ENCODE measurements at places on chromosomes 12 and 14. TPM values are rescaled to one million over a fixed set of nuclear protein-coding genes. Genes with fewer than 3 reads are reported as not detected.

Gene NANOG
- not detected for total RNA-seq

Gene HAL
- 0.25 TPM for total RNA-seq

Gene CLEC7A
- not detected for total RNA-seq

Gene PLEKHG7
- total RNA-seq = not detected

DNA sequence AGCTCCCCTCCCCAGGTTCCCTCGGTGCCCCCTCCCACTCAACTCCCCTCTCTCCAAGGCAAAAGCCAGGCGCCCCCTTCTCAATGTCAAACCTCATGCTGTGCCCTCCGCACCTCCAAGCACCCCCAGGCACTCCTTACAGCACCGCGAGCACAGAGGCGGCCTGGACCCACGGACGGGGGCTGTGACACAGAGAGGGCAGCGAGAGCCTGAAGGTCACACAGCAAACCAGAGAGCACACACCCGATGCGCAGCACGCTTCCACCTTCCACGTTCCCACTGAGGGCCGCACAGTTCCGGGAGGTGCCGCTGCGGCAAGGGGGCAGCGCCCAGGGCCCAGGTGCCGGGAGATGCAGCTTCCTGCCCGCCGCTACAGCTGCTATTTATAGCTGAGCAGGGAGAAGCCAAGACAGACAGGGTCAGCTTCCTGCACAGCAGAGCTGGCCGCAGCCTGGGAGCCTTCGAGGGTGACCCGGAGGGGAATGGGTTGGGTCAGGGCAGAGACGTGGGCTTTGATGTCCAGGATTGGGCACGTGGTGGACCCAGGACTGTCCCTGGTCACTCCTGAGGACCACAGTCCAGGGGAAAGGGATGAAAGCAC is 12.9 kb downstream of the NCOR2 start:
- peaks cover 2% of the 10 kb centered on the region for H3K36me3 ChIP-seq
- H3K27me3 ChIP-seq = no peaks in the 10 kb centered on the region
- H3K4me3 ChIP-seq = no peak overlapping the region
- peaks cover 72% of the 10 kb centered on the region for H3K4me1 ChIP-seq
- no peak overlapping the region for H3K27ac ChIP-seq

- peaks cover 69% of the 10 kb centered on the region for H3K27me3 ChIP-seq
- DNase-seq = no peak
- H3K27ac ChIP-seq = no peak overlapping the region
- H3K4me1 ChIP-seq = peaks cover 6% of the 10 kb centered on the region
Measured at GRCh38 chr14:76134231-76134630, 17.5 kb upstream of the GPATCH2L start.

GRCh38 chr12:128015276-128015675 is 251.7 kb upstream of the TMEM132C start:
- no peaks in the 10 kb centered on the region for H3K4me1 ChIP-seq
- H3K27me3 ChIP-seq = no peaks in the 10 kb centered on the region
- no peak for DNase-seq
- H3K4me3 ChIP-seq = no peak overlapping the region
- H3K36me3 ChIP-seq = no peaks in the 10 kb centered on the region

DNA sequence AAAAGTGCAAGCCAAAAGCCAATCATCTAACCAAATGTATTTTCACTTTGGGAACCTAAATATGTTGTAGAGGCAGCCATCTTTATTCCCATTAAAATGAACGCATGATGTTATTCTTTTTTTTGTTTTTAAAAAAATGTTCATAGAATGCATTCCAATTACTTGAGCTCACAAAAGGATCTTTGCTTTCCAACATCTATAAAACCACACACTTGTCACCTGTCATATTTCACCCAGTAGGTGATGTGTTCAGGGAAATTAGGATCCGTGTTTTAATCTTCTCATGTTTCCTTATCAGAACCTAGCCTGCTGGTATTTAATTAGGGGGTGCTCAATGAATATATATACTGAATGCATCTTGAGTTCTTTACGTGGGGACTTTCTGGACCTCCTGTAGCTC is 13.6 kb downstream of the TTC8 start:
- H3K4me1 ChIP-seq = no peaks in the 10 kb centered on the region
- no peak overlapping the region for H3K4me3 ChIP-seq
- H3K36me3 ChIP-seq = no peaks in the 10 kb centered on the region
- peaks cover 4% of the 10 kb centered on the region for H3K27me3 ChIP-seq

Data from activated CD4-positive, alpha-beta T cell treated with anti-CD3 and anti-CD28 coated beads for 36 hours (primary cell).